ENCODE measurements at places on chromosomes 4 and X.

DNA sequence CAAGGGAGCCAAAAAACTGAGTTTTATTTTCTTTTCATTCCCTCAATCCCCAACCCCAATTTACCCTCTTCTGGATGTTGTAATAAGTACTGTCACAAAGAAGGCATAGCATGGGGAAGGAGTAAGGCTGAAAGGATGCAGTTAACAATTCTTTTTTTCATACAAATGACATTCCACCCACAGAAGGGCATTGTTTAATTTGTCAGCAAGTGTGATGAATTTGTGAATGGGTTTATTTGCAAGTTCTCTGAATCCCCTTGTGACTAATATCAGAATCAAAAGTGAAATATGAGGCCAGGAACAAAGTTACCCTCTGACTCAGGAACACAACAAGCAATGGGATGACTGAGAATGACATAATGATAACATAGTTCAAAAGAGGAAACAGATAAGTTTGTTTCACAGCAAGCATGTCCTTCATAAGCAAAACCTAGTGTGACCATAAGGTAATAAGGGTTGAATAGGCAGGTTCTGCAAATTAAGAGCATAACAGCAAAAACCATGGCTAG lies 2.1 kb downstream of the GEMIN8 start:
- no peak for DNase-seq

GRCh38 chr4:183426507-183426906 lies 17.9 kb upstream of the CDKN2AIP start:
- DNase-seq = no peak

DNA sequence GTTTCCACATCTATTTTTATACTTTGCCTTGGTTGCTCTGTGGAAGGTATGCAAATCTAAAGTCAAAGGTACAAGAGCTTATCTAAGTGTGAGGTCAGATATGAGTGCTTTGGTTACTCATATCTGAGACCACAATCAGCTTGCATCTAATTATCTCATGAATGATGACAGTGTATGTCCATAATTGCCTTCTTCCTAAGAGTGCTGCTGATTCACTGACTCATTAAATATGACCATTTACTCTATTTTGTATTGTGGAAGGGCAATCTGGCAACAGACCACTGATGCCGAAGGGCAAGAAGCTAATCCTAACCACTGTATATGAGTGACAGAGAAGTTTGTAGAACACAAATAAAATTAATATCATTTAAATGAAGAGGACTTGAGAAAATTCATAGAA lies 1190.2 kb upstream of the AGA start:
- DNase-seq = no peak

- no peak for DNase-seq
These were observed 664 bp downstream of the PRSS12 start for GRCh38 chr4:118351851-118352827.

Measured in T-helper 17 cell (primary cell).